ENCODE measurements at places on chromosomes 2 and 18.

- no peak for DNase-seq
These were observed 30.2 kb downstream of the ADI1 start for GRCh38 chr2:3488855-3489763.

GRCh38 chr2:215419113-215419512 is 16.8 kb downstream of the FN1 start:
- no peak for DNase-seq

DNA sequence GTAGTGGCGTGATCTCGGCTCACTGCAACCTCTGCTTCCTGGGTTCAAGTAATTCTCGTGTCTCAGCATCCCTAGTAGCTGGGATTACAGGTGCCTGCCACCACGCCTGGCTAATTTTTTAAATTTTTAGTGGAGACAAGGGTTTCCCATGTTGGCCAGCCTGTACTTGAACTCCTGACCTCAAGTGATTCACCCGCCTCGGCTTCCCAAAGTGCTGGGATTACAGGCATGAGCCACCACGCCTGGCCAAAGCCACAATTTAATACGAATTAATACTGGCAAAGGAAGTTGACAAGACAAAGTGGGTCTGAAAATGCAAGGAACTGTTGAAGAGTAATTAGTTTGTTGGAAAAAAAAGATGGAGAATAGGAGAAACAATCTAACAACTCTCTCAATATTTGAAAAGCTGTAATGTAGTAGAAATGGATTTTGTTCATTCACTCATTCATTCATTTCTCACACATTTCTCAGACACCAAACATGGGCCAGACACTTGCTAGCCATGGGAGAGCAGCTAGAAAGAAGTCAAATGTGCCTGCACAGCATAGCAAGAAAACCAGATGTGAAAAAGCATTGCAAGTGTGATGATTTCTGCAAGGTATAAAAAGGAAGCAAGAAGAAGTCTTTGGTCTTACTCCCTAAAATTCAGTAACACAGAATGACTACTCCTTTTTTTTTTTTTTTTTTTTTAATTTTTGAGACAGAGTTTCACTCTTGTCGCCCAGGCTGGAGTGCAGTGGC is 39.4 kb upstream of the ATL2 start:
- DNase-seq, result no peak

GRCh38 chr2:109471658-109472057 is 142.1 kb downstream of the SEPTIN10 start:
- no peak for DNase-seq

GRCh38 chr18:74252039-74252395 is 39.7 kb downstream of the CYB5A start:
- peak; percentile 17 for DNase-seq

- DNase-seq, result no peak
These were observed 44.8 kb downstream of the ZAP70 start for GRCh38 chr2:97758131-97758705.

DNA sequence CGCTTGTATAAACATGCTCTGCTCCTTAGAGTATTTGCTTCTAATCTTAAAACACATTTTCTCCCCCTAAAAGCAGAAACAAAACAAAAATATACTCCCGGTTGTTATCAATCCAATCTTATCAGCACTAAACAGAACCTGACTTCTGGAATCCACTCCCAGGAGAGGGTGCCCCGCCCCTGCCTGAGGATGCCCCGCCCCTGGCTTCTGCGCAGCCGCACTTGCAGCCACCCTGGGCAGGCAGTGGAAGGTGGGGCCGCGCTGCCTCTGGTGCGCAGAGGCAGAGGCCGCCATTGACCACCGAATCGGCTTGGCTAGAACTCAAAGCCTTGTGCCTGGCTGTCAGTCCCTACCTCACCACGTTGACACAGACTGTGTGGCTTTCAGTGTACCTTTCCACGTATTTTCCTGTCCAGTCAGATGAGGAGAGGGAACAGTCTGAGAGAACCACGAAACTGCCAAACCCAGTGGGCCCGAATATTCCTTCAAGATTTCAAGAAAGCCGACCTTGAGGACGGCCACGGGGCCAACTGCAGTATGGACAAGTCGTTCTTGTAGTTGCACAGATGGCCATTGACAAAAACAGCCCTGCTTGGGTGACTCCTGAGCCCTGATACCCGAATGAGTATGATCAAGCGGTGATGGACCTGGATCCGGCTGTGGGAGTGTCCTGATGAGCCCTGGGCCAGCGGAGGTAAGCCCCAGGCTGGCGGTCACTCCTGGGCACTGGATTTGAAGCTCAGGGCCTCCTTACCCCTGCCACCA is 46.2 kb upstream of the ARHGAP28 start:
- DNase-seq, result no peak

DNA sequence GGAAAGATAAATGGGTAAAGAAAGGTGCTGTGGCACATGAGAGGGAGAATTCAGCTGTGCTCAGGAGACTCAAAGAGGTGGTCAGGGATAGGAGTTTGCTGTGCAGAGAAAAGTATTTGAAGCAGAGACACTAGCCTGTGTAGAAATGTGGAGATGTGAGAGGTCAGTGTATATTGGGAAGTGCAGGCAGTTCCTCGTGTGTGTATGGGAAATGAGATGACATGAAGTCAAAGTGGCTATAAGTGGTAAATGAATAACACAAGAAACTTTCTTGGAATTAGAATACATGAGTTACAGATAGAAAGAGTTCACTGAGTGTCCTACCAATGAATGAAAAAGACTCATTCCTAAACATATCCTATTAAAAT is 11.6 kb downstream of the MAP3K20 start:
- DNase-seq, result peak; percentile 7

GRCh38 chr2:67576226-67576625 is 179.1 kb downstream of the ETAA1 start:
- no peak for DNase-seq

DNA sequence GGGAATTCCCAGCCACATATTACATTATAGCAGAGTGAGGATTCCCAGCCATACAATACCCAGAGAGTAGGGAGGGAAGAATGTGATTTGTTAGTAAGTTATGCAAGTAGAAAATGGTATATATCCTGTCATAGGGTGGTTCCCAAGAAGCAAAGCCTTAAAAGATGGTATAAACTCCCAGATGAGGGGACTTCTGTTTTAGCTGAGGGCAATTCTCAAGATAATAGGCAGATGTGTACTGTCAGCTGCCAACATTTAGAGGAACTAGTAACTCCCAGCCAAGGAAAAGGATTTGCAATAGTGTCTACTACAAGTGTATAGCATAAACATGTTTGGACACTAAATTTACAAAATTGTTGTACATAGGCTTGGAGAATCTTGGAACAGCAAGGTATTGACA is 86.5 kb downstream of the XDH start:
- no peak for DNase-seq

- no peak for DNase-seq
These were observed 31.8 kb downstream of the ARHGAP15 start for GRCh38 chr2:143160732-143161707.

- DNase-seq, result no peak
These were observed 506.9 kb upstream of the MYT1L start for GRCh38 chr2:2837746-2838547.

- no peak for DNase-seq
These were observed 122.5 kb upstream of the HDAC4 start for GRCh38 chr2:239523147-239523953.

DNA sequence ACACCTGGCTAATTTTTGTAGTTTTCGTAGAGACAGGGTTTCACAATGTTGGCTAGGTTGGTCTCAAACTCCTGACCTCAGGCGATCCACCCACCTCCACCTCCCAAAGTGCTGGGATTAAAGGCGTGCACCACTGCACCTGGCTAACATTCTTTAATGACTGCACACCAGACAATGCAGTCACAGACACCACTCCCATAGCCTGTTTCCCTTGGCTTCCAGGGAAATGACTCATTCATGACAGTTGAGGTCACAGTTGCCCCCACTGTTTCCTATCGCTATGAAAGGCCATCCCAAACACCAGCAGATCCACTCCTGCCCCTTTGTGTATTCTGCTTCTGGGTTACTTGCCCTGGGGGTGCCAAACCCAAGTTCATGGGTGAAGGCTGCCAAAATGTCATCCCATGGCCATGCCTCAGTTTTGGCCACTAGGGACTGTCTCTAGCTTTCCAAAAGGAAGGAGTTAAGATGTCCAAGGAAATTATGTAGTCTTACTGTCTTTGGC is 8.7 kb downstream of the CHMP1B start:
- DNase-seq, result peak; percentile 67

GRCh38 chr2:18440141-18440661 is 120.3 kb downstream of the RDH14 start:
- DNase-seq, result peak; percentile 57

DNA sequence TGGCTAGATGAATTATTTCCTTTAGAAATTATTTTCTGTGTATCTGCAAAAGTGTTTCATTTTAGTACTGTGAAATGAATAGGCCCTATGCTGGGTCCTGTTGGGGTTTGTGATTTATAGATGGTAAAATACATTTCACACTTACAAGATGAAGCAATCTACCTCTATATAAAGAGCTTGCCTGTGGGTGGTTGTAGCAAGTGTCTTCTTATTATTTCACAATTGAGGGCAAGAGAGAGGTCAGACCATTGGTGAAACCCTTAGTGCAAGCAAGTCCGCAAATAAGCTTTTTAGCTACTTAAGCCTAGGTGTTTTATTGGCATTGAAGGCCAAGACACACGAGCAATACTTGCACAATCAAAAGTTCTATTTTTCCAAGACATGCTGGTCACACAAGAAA is 153.1 kb downstream of the FMNL2 start:
- no peak for DNase-seq

DNA sequence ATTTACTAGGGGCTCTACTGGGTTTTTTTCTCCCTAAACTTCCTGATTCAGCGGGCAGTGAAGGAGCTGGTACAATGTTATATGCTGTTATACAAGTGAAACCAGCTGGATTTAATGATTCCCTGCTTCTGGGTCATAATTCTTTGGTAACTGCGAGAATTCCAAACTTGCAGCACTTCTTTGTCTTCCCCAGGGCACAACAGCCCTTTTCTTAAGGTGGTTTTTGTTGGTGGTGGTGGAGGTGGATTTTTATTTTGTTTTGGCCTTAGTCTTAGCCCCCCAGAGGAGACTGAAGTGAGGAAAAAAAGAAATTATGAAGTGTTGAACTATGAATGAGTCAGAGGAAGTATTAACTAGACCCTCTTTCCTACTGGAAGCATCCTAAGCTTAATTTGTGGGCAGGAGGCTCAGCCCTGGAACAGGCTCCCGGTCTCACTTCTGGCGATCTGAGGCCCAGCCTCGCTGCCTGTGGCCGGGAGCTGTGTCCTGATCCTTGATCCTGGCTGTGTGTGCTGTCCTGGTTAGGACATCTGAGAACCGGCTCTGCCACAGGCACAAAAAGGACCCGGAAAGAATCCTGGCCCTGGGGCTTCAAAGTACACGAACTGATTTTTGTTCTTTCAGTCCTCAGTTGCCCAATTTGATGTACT is 141.9 kb downstream of the LYPD6B start:
- DNase-seq, result peak; percentile 64

DNA sequence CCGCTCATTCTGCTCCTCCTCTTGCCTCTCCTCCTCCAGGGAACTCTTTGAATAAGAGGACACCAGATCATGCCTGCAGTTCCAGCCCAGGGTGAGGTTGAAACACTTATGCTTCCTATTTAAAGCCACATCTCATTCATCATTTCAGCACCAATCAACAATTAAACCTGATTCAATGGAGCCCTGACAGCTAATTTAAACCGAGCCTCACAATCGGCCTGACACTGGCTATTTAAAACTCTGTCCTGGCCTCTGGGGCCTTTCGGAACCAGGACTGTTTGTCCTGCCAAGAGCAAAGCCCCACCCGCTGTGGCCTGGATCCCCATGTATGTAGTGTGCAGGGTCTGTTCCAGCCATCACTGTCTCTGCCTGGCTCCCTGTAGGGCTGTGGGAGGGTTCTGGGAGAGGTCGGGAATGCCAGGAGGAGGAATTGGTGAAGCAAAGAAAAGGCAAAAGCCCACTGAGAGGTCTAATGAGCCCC is 97.4 kb downstream of the MCFD2 start:
- DNase-seq, result no peak

GRCh38 chr2:84954329-84954728 is 16.6 kb upstream of the KCMF1 start:
- no peak for DNase-seq

GRCh38 chr2:136210455-136210805 is 92.5 kb upstream of the CXCR4 start:
- DNase-seq, result no peak

- no peak for DNase-seq
These were observed 298.4 kb downstream of the MYCN start for GRCh38 chr2:16238786-16239185.

- peak; percentile 25 for DNase-seq
These were observed 136.7 kb upstream of the SPHKAP start for GRCh38 chr2:228318218-228318617.

DNA sequence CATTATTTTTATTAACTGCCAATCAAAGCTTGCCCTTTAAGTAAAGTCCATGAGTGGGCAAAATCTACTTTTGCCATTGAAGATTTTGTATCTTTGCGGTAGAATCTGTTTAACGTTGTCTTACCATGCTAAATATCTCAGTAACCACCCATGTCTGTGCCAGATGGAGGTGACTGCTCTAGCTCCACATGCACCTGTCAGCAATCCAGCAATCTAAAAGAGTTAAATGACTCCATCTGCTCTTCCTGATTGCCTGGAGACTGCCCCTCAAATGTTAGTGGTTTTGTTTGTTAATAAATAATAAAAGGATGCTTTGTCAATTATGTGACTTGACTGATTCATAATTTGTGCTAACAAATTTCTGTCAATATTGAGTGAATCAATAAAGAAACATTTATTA is 141.7 kb downstream of the RBM43 start:
- DNase-seq, result no peak

- DNase-seq, result no peak
These were observed 395.6 kb upstream of the HS6ST1 start for GRCh38 chr2:128714285-128714684.

DNA sequence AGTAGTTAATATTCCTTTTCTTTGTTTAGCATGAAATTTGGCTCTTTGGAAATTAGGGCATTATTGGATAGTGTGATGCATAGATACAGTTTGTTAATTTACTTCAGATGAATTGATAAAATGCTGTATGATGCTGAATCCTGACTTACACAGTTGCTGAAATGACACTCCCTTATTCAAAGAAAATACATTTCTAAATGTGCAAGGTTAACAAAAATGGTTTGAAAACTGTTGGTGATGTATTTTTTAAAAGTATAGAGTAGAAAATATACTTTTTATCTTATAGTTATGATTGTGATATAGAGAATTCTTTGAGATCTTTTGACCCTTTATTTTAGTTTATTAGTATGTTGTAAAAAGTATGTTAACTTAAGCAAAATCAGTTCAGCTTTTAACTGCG is 27.8 kb downstream of the VAPA start:
- DNase-seq, result no peak

DNA sequence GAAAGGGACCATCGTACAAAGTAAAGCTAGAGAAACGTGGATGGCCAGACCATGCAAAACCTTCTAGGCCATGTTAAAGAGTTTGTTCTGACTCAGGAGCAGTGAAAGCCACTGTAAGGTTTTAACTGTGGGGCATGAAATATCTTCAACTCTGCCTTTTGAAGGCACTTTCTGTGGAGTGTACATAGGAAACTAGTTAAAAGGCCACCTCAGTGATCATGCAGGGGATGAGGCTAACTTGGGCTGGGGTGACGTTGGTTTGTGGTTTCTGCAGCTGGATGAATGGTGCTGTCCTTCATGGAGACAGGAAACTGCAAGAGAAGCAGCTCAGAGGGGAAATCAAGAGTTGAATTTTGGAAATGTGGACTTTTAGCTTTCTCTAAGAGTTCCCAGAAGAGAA is 190.7 kb downstream of the CDCA7 start:
- peak; percentile 15 for DNase-seq

GRCh38 chr2:151325581-151326095 is 31.8 kb upstream of the TNFAIP6 start:
- DNase-seq, result no peak

All from AG08395 (cell line).